ENCODE measurements at places on chromosomes 12 and 14.
A peak's percentile ranks its signal among the peaks of the same experiment; 100 is the strongest.

DNA sequence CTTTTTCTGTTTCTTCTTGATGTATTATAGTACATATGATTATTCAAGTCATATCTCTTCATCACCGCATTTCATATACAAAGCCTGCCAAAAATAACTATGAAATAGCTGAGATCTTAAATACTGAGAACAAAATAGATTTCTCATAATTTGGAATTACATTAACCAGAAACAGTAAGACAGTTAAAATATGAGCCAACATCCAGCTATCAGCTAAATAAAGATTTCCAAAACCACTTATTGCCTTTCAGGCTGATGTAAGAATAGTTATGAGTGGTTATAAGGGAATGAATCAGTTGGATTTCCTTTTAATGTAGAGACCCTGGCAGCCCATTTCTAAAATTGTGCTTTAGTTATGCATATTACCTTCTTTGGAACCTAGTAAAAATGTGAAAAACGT, 47.4 kb downstream of the TMEM117 start:
- no peak for DNase-seq

GRCh38 chr12:65147312-65147905, 22.0 kb upstream of the LEMD3 start:
- no peak for DNase-seq

DNA sequence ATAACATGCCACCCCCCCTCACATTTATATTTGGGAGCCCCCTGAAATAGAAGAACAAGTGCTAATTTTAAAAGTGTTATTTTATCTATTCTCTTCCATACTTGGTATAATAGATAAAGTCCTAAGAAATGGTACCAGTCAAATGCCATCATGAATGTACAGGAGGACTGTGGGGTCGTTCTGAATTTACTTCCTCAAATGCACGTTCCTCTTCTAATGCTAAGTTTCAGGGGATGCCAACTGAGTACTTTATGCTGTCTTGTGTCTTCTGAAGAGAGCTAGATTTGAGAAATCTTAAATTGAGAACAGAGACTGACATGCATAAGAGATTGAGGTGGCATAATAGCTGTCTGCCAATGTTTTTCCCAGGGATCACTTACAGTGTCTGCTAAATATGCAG, 59.0 kb downstream of the CFAP54 start:
- DNase-seq = no peak

DNA sequence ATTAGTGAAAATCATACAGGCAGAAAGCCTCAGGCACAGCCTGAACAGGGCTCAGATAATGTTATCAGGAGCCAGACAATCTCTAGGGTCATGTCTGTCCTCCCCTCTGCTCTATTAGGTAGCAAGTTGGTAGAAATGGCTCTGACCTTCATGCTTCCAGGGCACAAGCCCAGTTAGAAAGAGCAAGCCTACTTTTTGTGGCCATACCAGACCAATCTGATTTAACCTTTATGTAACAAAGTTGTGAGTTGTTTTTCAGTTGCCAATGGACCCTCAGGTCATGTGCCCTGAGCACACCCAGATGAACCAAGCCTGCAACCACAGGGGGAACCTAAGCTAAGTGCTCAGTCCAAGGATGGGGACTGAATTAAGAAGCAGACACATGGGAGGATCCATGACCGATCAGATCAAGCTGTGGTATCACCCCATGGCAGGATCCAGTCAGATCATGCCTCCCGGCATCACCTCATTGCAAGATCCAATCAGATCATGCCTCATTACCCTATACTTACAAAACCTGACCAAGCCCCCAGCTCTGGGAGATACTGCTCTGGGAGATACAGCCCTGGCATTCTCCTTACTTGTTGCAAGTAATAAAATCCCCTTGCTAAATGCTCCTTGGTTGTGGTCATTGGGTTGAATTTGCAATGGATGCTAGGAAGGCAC, 18.8 kb upstream of the HIGD1C start:
- no peak for DNase-seq

DNA sequence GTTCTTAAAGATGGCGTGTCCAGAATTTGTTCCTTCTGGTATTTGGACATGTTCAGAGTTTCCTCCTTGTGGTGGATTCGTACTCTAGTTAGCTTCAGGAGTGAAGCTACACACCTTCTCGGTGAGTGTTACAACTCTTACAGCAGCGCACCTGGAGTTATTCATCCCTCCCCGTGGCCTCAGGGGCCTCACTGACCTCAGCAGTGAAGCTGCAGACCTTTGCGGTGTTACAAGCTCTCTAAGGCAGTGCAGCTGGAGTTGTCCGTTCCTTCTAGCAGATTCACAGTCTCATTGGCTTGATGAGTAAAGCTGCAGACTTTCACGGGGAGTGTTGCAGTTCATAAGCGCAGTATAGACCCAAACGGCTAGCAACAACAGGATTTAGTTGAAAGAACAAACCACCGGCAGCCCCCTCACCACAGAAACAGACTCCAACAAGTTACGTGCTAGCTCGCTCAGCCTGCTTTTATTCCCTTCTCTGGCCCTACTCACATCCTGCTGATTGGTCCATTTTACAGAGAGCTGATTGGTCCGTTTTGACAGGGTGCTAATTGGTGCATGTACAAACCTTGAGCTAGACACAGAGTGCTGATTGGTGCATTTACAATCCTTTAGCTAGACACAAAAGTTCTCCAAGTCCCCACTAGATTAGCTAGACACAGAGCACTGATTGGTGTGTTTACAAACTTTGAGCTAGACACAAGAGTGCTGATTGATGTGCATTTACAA, 4.5 kb upstream of the CDKN3 start:
- no peak for DNase-seq

DNA sequence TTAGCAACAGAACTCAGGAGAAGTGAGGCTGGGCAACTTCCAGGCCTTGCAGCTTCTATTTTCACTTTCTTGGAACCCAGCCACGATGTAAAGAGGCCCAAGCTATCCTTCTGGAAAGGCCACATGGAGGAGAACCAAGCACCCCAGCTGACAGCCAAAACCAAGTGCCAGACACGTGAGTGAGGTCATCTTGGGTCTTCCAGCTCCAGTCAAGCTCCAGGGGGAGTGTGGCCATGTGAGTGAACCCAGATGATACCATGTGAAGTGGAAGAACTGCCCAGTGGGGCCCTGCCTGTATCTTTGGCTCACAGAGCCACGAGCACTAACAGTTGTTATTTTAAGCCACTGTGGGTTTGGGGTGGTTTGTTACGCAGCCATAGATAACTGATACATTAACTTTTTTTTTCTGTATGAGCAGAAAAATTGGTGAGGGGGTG, 126.8 kb upstream of the MAP1LC3B2 start:
- no peak for DNase-seq

DNA sequence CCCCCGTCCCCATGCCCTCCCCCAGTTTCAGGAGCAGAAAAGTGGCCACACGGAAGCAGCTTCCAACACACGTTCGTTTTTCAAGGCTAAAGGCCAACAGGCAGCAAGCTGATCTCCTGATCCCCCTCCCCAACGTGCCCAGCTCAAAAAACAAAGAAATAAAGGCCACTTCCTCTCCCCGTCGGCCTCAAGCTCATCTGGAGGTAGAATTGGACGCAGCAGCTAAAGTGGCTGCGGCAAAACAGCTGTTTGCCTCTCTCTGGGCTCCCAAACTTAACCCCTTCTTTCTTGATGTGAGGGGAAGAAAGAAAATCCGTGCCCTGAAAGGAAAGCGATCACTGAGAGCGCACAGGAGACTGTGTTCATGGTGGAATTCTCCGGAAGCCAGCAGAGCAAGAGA, 66.3 kb downstream of the SCARB1 start:
- no peak for DNase-seq

DNA sequence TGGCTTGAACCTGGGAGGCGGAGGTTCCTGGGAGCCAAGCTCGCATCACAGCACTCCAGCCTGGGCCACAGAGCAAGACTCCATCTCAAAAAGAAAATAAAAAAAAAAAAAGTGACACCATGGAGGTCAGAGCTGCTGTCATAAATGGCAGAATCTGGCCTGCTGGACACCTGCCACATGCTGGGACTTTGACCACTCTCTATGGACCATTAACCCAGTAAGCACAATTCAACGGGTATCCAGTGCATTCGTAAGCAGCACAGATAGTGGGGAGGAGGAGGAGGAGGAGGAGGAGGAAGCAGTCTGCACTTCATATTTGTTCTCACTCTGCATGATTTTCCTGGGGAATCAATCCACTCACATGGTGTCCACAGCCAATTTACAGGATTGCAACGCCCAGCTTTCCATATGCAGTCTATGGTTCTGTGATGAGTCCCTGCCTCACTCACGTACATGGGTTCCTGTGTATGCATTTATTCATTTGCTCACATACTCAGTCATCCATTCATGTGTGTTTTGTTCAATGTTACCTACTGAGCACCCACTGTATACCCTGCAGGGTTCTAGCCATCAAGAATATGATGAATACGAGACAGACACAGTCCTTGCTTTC, 326.8 kb downstream of the GLT1D1 start:
- DNase-seq = no peak

DNA sequence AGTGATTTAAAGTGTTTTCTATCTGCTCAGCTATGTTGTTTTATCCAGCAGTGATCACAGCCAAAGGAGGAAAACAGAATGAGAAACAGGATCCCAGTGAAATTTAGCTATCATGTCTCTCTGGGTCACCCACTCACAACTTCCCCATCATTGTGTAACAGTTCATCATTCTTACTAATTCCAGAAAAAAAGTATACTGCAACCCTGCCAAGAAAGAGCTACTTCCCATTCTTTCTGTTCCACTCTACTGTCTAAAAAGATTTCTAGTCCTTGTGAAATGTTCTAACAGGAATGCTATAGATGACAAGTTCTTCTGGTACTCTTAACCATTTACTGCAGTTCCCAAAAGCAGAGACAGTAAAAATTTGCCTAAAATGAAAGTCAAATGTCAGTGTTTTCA, 39.2 kb upstream of the CD163 start:
- no peak for DNase-seq

GRCh38 chr12:103530307-103531066, 34.7 kb upstream of the C12orf42 start:
- DNase-seq = no peak

DNA sequence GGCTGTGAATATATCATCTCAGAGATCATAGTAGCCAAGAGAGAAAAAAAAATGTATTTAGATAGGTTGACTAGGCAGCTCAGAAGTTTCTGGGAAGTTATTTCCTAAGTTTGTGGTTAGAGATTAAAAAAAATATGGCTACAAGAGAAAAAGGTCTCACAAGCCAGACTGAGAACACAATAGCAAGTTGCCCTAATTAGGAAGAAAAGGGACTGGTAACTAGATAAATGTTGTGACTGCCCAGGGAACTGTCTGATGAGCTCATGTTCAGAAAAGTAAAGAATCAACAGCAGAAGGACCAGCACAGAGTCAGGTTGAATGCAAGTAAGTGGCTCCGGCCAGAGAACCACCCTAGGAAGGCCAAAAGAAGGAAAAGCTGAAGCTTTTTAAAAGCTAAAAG, 256.6 kb downstream of the PRKD1 start:
- DNase-seq = no peak

- DNase-seq = no peak
Measured at GRCh38 chr12:43942379-43942778, 106.5 kb downstream of the TMEM117 start.

- DNase-seq = no peak
Measured at GRCh38 chr12:53952335-53952694, 2.4 kb upstream of the HOXC12 start.

GRCh38 chr14:81412779-81413178, 12.7 kb upstream of the STON2 start:
- DNase-seq = no peak

- DNase-seq = no peak
Measured at GRCh38 chr14:94702629-94703028, 67.3 kb downstream of the GSC start.

DNA sequence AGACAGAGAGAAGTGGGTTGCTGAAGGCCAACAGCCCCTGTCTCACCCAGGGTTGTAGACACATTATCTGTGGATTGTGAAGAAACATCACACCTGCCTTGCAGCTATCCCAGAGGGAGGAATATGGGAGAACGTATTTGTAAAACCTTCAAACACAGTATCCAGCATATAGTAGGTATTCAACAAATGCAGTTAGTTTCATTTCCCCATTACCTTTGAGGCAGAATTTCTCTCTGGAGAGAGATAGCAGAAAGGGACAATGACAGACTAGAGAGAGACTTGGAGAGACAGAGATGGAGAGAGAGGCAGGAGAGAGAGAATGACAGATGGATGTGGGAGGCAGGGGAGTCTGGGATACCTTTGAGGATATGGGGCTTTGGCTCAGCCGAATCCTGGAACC, 62.0 kb downstream of the WSCD2 start:
- DNase-seq = no peak

DNA sequence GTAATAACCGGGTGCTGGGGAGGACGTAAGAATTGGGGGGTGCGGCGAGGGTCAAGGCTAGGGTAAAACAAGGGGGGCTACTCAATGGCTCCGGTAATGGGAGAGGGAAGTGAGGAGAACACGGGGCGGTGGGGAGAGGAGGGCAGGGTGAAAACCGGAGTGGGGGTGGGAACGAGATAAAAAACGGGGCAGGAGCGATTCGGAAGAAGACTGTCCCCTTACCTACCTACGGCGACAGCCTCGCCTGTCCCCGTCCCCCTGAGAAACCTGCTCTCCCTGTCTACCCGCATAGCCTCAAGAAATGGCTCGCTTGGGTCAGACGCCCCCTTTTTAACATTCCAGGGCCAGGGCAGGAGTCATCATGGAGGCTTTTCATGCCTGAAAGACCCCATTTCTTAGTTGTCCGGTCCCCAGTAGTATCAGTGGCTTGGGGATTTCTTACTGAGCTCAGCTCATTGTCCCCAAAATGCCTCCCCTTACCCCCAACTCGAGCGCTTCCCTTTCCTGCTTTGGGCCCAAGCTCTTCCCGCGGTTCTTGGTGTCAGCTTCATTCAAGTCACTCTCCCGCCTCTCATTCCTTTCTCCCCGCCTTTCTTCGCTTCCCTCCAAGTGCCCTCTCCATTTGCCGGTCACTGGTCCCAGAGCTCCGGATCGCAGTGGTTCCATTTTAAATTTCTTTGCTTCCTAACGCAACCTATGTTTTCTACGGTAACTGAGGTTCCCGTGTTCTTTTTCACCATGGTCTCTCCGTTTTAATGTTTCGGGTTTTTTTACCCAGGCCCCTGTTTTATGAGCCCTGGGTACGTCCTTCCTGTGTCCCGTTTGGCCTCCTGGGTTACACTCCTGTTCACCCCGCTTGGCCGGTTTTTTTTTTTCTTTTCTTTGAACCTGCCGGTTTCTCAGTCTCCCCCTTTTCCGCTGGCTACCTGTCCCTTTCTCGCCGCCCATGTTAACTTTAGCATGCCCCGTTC, 1.2 kb upstream of the WSB2 start:
- peak; percentile 34 for DNase-seq

DNA sequence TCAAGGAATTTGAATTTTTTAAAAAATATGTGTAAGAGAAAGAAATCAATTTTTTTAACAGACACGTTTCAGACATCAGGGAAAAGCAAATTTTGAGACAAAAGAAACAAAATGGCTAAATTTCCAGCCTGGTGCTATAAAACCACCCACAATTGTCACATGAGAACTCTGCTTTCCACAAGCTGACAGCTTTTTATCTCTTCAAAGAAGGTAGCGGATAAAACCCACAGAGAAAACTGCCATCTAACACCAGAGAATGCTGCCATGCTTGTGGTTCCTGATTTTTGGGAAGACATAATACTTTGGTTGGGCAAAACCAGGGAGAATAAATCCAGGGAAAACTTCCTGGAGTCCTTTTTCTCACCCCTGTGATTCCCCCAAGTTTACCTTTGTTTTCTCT, 10.3 kb upstream of the ITPR2 start:
- no peak for DNase-seq

Measured in GM12892 (cell line).